ENCODE measurements at places on chromosomes 1 and 21. TPM values are rescaled to one million over a fixed set of nuclear protein-coding genes. Genes with fewer than 3 reads are reported as not detected.

- H3K27me3 ChIP-seq = no peaks in the 10 kb centered on the region
- peaks cover 10% of the 10 kb centered on the region for H3K4me1 ChIP-seq
- H3K4me3 ChIP-seq = no peak overlapping the region
Measured at GRCh38 chr1:179169616-179170467, 59.6 kb downstream of the ABL2 start.

Gene INAVA
- total RNA-seq = not detected

DNA sequence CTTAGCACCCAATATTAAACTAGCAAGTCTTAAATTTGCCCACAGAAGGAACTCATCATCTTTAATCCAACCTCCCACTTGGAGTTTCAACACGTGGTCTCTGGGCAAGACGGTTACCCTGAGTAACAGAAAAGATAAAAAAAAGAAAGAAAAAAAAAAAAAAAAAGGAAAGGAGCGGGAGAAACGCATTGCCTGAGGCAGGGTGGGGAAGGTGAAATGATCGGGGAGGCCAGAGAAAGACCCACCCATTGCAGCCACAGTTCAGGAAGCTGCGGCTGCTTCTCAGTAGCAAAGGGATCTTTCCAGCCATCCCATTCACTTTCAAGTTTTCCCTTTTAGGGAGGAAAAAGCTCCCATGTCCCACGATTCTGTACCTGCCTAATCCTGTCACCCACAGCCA, 32.0 kb upstream of the OTUD3 start:
- no peak overlapping the region for H3K27ac ChIP-seq
- DNase-seq = no peak
- no peaks in the 10 kb centered on the region for H3K36me3 ChIP-seq
- peaks cover 8% of the 10 kb centered on the region for H3K4me1 ChIP-seq
- H3K4me3 ChIP-seq = no peak overlapping the region

DNA sequence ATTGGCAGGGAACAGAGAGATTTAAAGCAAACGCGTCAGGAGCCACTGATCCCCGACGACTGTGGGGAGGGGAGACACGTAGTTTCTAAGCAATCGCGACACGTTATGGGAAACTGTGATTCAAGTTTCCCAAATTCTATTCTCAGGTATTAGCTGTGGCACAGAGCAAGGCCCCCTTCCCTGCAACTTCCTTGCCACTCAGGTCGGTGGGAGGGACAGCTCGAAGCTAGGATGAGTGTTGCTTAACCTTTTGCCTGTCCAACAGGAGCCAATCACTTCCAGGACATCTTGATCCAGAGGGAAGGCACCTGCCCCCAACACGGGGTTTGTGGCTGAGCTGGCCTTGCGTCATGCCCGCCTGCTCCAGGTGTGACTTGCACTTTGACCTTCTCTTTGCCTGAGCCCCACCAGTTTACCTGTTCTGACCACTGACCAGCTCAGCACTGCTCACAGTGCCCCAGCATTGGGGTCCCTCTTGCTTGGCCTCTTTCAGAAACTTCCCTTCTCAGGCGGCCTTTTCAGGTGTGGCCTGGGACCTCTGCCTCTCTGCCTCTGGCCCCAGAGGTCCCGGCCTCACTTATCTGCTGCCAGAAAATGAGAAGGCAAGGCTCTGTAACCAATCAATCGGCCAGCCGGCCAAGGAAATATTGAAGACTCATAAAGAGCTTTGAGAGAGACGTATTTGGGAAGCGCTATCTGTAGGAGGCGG, 24.6 kb downstream of the TEX35 start:
- H3K4me1 ChIP-seq = no peaks in the 10 kb centered on the region
- no peak overlapping the region for H3K4me3 ChIP-seq
- no peak overlapping the region for H3K27ac ChIP-seq
- no peak for DNase-seq
- no peaks in the 10 kb centered on the region for H3K27me3 ChIP-seq

- no peak for DNase-seq
- no peaks in the 10 kb centered on the region for H3K27me3 ChIP-seq
- H3K36me3 ChIP-seq = no peaks in the 10 kb centered on the region
- H3K4me1 ChIP-seq = no peaks in the 10 kb centered on the region
- H3K4me3 ChIP-seq = no peak overlapping the region
Measured at GRCh38 chr1:156696755-156697154, 8.6 kb downstream of the CRABP2 start.

DNA sequence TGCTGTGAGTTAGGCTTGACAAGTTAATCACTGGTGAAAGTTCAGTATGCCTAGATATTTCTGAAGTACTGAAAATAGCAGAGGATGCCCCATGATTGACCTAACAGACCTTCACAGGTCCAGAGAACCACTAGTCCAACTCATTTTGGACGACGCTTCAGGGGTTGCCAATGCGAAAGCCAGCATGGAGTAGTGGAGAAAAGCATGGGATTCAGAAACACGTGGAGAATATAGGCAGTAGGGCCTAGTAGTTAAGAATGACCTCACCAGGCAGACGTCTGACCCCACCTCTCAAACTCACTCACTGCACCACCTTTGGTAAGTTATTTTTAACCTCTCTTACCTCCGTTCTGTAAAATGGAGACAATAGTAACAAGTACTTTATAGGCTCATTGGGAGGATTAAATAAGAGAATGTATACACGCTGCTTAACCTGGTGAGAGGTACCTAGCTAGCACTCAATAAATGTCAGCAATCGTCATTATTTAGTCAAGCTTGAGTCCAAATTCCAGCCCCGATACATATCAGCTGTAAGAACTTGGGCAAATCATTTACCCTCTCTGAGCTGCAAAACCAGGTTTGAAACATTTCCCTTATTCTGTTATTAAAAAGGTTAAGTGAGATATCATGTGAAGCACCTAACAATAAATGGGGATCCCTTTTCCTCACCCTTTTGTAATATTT, 13.2 kb downstream of the PLPP3 start:
- H3K27ac ChIP-seq = no peak overlapping the region
- DNase-seq = no peak
- H3K4me1 ChIP-seq = no peaks in the 10 kb centered on the region
- H3K36me3 ChIP-seq = no peaks in the 10 kb centered on the region

DNA sequence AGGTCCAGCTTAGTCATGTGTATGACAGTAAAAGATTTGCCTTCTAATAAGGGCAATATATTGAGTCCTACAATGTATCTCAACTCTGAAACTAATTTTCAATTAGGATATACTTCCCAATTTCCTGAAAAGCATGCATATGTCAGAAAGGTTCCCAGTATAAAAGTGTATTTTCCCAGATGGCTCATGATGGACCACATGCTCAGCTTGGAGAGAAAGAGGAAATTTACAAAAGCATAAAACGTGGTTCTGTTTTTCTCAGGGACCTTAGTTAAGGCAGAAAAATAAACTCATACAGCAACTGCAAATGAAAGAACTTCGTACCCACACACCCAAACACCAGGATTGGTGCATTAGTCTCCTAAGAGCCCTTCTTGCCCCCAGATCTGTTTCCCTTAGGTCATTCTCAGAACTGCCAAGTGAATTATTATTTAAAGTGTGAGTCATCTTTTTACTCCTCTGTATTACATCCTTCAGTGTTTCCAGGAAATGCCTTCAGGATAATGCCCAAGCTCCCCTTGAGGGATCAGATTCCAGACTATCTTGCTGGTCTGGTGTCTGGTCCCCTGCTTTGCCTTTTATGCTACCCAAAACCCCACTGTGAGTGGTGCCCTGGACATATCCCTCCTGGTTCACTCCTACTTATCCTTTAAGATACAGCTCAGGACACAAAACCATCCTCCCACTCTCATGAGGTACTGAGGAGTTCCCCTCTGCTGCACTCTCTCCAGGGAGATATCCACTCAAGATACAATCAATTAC, 57.4 kb downstream of the SSX2IP start:
- H3K4me3 ChIP-seq = no peak overlapping the region
- H3K27ac ChIP-seq = no peak overlapping the region
- DNase-seq = no peak

Gene BRDT
- total RNA-seq = not detected

- H3K27me3 ChIP-seq = no peaks in the 10 kb centered on the region
- no peak overlapping the region for H3K4me3 ChIP-seq
- no peaks in the 10 kb centered on the region for H3K4me1 ChIP-seq
Measured at GRCh38 chr21:38349111-38349746, 92.4 kb downstream of the KCNJ15 start.

DNA sequence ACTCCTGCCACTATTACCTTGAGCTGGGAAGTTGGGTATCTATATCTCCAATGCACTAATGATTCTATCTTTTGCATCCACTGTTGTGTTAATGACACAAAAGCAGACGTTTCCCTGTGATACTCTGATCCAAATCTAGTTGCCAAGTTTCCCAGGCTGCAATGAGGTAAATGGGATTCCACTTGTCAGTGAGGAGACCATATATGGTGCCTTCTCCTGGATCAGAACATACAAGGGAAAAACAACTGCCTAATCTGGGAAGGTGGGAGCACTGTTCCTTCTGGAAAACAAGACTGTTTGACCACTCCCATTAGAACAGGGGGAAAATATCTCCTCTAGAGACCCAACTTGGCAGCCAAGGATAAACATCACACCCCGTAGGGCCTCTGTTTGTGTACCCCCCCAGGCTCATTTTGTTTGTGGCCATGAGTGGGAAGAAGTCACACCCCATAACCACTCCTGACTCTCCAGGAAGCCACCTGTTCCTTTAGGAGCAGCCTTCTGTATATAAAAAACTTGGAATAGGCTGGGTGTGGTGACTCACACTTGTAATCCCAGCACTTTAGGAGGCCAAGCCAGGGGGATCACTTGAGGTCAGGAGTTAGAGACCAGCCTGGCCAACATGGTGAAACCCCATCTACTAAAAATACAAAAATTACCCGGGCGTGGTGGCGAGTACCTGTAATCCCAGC, 28.5 kb upstream of the SLC6A9 start:
- H3K36me3 ChIP-seq = no peaks in the 10 kb centered on the region
- no peaks in the 10 kb centered on the region for H3K4me1 ChIP-seq
- H3K27me3 ChIP-seq = no peaks in the 10 kb centered on the region
- no peak overlapping the region for H3K27ac ChIP-seq
- DNase-seq = no peak

DNA sequence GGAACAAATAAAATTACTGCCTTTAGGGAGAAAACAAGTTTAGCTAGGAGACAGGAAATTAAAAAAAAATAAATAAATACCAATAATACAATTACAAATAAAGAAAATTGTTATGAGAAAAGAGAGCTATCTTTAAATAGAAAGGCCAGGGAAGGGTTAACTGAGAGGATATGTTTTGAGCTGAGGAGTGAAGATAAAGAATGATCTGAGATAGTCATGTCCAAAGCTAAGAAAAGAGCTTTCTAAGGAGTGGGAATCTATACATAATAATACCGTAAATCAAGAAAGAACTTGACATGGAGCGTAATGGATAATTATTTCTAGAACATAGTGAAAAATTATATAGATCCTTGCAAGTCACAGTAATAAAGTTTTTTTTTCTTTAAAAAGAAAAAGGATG, 176.5 kb downstream of the NCAM2 start:
- H3K27ac ChIP-seq = no peak overlapping the region
- no peak overlapping the region for H3K4me3 ChIP-seq
- H3K36me3 ChIP-seq = no peaks in the 10 kb centered on the region
- H3K4me1 ChIP-seq = peaks cover 9% of the 10 kb centered on the region

Gene RERE
- total RNA-seq = 146 TPM

Gene TRAF5
- total RNA-seq = 3.0 TPM

DNA sequence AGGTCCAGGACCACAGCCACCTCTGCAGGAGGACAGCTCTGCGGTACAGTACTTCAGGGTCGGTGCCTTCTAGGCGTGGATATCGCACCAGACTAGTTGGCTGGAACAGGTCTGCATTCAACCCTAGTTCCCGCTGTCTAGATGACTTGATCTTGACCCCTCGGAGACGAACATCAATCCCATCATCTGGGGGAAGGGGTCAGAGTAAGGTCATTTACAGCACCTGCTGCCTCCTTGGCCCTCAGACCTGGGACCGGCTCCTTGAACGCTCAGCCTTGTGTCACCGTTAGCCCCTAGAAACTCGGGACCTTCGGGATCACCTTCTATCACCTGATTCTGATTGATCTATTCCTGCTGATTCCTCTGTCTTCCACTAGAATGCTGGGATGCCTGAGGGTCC, 2.6 kb downstream of the HECTD3 start:
- peaks cover 31% of the 10 kb centered on the region for H3K4me1 ChIP-seq
- H3K27me3 ChIP-seq = no peaks in the 10 kb centered on the region
- no peak overlapping the region for H3K4me3 ChIP-seq

All from adrenal gland (tissue), 19 donors.